ENCODE measurements at places on chromosomes 7 and 10. TPM values are rescaled to one million over a fixed set of nuclear protein-coding genes. Genes with fewer than 3 reads are reported as not detected.

UBTD1 gene
- 25.9 TPM for total RNA-seq

POU6F2 gene
- not detected for total RNA-seq

OPN1SW gene
- not detected for total RNA-seq

CCDC172 gene
- not detected for total RNA-seq

CFAP69 gene
- 3.4 TPM for total RNA-seq

Data from myometrial cell (primary cell).